ENCODE measurements at places on chromosomes 4 and X.

DNA sequence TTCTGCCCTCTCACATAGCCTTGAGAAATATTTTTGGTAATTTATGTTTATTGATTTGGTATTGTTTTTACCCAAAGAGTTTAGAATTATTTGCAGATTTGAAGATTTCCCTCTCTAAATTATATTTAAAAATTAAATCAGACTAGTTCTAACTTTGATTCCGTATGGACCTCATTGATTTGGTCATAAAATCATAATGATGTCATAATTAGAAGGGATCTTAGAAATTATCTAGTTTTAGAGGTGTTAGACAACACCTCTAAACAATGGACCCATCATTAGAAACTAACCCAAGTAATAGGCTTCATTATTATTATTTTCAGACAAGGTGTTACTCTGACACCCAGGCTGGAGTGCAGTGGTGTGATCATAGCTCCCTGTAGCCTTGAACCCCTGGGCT, 24.1 kb downstream of the DLG3 start:
- no peak for DNase-seq

- DNase-seq = no peak
These were observed 64.1 kb upstream of the GPR78 start for GRCh38 chr4:8516061-8516573.

DNA sequence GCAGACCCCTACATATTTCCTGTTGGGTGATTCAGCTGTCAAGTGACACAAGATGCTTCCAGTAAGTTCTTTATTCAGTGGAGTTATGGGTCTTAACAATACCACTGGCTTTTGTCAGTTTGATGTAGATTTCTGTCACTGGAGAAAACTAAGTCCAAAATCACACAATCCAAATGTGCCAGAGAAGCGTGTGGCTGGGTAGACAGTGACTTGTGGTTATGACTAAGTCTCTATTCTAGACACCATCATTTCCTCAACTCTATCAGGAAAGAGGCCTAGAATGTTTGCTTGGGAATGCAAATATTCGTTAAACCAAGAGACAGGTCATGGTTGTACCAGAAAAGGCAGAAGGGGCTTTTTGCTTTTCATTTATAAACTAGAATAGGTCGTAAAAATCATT, 54.4 kb upstream of the HS3ST1 start:
- no peak for DNase-seq

GRCh38 chrX:48794911-48795515, 6.9 kb upstream of the HDAC6 start:
- DNase-seq = no peak

DNA sequence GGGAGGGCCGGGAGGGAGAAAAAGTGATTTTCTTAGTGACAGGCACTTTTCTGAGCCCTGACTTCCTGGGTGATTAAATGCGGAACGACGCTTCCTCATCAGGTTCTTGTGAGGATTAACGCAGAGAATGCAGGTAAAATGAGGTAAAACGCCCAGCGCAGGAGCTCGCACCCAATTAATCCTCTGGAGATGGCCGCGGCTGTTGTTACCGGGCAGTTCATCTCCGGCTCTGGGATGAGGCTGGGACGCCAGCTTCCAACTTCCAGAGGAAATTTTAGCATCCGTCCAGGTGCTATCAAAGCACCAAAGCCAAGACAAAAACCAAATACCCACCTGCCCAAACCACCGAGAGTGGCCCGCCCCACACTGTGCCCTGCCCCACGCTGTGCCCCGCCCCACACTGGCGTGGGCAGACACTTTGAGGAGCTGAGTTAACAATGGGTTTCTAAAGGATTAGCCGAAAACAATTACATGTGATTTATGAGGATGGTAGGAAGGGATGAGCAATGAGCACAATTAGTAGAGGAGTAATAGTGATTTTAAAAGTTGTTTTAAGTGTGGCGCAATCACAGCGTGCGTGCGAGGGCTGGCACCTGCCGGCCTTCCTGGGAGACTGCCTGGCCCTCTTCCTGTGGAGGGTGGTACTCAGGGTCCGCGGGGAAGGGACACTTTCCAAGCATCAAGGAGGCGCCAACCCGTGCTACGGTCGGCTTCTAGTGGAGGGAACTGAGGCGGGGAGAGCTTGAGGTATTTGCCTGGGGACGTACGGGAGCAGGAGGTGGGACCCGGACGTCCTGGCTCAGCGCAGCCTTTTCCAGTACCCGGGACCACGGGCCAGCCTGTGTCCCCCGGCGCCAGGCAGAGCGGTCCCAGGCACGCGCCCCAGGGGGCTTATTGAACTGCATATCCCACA, 41.6 kb upstream of the ADRA2C start:
- no peak for DNase-seq

DNA sequence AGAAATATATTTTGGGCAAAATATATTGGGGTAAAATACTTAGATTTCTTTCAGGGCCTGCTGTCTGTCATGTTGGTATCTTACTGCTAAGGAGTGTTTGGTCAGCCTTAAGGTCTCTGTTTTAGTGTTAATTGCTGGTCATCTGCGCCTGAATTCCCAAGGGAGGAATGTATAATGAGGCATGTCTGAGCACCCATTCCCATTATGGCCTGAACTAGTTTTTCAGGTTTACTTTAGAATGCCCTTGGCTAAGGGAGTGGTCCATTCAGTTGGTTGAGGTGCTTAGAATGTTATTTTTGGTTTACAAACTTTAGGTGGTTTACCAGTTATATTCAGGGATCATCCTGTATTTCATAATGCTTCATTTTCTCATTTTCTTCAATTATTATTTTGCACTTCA, 125.9 kb downstream of the CFAP299 start:
- DNase-seq = no peak

DNA sequence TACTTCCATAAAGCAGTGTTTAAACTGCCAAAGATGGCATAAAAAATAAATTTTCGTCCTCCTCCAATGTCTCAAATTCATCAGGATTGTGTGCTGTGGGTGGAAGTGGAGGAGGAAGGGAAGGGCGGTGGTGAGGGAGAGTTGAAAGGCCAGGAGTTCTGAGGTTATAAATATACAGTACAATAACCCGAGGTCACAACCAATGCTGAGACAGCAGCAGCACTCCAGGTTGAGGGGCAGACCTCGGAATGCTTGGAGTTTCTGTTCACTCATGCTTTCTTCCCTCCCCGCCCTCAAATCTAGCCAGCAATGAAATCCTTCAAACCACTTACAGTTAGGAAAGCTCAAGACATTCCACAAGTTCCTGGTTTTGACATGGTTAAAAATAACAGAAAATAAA, 134.0 kb upstream of the SMAD1 start:
- no peak for DNase-seq

DNA sequence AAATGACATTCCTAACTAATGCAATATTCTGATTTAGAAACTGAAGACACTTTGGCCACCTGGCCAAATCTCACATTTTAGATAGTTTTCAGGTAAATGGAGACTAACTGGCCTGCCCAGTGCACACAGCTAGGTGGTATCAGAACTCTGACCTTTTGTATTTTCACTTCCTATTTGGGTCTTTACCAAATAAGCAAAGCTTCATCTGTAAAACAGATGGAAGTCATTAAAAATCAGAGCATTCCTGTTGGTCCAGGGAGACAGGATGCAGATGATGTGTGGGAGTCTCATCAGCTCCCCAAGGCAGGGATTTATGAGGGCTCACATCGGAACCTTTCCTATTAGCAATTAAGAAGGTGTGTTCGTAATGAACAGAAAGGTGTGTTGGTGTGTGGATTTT, 57.7 kb downstream of the ARHGAP10 start:
- DNase-seq = no peak

- no peak for DNase-seq
These were observed 77.0 kb downstream of the AFAP1 start for GRCh38 chr4:7862561-7863192.

DNA sequence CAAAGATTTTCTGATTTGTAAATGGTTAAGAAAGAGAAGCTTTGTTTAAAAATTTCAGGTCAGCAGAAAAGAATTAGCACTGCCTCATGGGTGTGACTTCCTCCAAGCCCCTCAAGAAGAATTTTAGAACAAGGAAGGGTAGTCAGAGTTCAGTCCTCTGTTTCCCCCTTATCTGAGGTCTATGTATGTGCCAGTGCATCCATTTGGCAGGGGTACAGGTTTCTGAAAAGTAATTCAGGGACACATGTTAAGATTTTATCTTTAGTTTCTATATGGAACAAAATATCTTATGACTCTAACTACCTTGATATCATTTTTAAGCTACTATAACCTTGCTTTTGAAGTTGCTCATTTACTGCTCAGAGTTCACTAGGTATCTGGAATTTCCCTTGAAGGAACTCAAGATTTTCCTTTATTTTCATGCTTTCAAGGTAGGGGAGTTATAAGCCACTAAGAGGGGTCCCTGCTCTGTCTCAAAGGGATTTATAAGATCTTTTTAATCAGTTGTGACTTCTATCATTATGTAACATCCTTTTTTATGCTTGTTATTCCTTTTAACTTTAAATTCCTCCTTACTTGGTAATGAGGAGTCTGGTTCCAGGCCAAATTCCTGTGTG, 24.4 kb upstream of the PLK4 start:
- DNase-seq = no peak

DNA sequence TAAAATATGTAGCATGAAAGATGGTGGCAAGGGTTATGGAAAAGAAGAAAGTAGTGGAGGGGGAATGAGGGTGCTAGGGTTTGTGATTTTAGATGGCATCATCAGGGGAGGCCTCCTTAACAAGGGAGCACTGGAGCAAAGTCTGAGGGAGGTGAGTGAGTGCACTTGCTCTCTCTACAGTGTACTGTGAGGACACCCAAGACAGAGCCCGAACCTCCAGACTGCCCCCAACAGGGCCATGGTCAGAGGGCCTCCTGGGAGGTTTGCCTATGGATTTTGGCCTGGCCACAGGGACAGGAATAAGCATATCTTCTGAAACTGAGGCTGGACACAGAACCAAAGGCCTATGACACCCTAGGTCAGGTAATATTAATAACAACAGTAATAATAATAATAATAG, 21.4 kb upstream of the PJA1 start:
- DNase-seq = no peak

- no peak for DNase-seq
These were observed 79.1 kb downstream of the TECRL start for GRCh38 chr4:64330143-64330542.

GRCh38 chrX:56795309-56795868, 66.3 kb downstream of the NBDY start:
- DNase-seq = peak; percentile 5

DNA sequence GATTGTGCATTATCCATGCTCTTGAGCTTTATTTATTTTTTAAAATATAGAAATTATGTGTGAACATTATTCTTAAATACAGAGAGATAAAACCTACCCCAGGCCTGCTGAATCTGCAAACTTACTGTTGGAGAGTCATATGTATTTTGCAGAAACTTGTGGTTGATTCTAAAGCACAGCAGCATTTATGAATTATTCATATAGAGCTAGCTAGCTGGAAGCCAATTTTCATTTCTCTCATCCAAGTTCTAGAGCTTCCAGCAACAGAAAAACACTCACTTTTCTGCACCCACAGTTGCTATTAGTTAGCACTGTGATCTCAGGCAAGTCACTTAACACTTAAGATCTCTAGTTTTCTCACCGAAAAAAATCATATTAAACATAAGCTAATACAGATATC, 479.5 kb upstream of the FAM47C start:
- DNase-seq = no peak

- no peak for DNase-seq
These were observed 486 bp downstream of the CLCN3 start for GRCh38 chr4:169620880-169621248.

- DNase-seq = no peak
These were observed 51.9 kb upstream of the DCTD start for GRCh38 chr4:182968917-182969650.

GRCh38 chr4:31539284-31540069, 819.3 kb downstream of the PCDH7 start:
- no peak for DNase-seq

DNA sequence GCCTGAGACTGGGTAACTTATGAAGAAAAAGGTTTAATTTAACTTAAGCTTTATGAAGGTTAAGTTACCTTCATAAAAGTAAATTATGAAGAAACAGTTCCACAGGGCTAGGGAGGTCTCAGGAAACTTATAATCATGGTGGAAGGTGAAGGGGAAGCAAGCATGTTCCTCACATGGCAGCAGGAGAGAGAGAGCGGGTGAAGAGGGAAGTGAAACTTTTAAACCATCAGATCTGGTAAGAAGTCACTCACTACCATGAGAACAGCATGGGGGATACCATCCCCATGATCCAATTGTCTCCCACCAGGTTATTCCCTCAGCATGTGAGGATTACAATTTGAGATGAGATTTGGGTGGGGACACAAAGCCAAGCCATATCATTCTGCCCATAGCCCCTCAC, 944.7 kb upstream of the NDST4 start:
- DNase-seq = no peak

GRCh38 chr4:81494031-81494431, 22.3 kb upstream of the RASGEF1B start:
- no peak for DNase-seq

DNA sequence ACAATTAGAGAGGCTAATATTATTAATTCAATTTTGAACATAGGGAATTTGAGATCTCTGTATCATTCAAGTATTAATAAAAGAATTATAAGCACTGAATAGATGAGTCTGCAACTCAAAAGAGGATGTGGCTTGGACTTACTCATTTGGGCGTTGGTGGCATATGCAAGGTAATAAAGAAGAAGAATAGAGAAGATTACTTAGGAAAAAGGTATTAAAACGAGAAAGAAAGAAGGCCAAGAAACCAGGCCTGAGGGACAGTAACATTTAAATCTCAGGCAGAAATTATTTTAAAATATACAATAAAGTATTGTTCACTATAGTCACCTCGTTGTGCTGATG, 383.0 kb upstream of the INTU start:
- no peak for DNase-seq

GRCh38 chr4:80005863-80006262, 67.2 kb downstream of the ANTXR2 start:
- no peak for DNase-seq

GRCh38 chr4:37873386-37873785, 17.5 kb upstream of the TBC1D1 start:
- DNase-seq = no peak

DNA sequence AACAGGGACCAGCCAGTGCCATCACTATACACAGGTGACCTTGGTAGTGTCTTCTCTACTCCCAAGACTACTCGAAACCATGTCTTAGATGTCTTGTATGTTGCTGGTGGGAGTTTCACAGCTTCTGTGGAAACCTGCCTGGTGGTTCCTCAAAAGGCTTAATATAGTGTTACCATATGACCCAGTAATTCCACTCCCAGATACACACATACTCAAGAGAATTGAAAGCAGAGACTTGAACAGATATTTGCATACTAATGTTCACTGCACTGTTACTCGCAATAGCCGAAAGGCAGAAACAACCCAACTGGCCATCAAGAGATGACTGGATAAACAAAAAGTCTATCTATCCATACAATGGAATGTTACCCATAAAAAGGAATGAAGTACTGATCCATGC, 3.1 kb downstream of the TFDP3 start:
- no peak for DNase-seq
